D341Med (cell line): ENCODE measurements at places on chromosomes 2 and 18.

DNA sequence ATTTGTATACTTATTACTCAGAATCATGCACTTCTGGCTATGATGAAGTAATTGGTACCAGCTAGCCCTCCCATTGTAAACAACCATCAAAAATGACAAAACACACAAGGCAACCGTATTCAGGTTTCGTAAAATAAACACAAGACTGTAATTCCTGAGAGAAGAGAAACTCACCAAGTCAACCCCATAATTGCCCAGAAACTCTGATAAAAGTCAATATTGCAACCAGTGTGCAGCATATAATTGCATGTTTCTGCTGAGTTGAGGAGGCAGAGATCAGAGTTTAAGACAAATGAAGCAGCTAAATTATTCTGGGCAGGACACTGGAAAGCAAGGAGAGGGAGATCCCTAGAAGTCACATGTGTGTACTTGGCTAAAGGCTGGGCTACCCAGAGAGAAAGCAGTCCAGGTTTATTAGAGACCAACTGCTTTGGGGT is 90.3 kb downstream of the ROCK2 start:
- DNase-seq: no peak

DNA sequence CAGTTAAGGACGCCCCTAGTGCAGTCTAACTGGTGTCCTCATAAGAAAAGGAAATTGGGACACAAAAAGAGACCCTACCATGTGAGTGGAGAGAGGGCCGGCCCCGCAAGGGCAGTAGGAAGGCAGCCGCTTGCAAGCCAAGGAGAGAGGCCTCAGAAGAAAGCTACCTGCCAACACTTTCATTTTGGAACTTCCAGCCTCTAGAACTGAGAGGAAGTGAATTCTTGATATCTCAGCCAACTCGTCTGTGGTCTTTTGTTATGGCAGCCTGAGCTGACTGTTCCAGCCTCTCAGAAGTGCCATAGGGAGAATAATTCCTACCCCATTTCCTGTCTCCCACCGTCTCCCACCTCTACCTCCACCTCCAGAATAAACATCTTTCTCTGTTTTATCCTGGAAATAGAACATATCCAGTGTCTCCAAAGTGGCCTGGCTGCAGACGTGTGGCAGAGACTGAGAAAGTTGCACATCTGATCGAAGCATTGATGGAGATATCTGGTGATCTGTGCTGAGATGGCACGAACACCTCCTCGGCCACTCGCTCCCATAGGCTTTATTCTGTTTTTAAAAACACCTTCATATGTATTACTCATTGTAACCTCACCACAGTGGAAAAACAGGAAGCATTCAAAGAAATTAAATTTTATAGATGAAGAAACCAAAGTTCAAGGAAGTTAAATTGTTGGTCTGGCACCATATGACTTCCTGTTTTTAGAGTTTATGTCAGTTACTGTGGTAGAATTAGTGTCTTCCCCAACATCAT is 39.5 kb upstream of the MARCO start:
- DNase-seq: no peak

- DNase-seq: no peak
Measured at GRCh38 chr2:234399451-234400246, 97.2 kb downstream of the ARL4C start.

- DNase-seq: no peak
Measured at GRCh38 chr2:200743042-200743676, 68.6 kb upstream of the BZW1 start.

GRCh38 chr18:69651243-69651642 is 250.6 kb downstream of the DOK6 start:
- DNase-seq: no peak

GRCh38 chr18:55224086-55224625 is 264.9 kb upstream of the CCDC68 start:
- no peak for DNase-seq

GRCh38 chr18:14947482-14948162 is 199.7 kb downstream of the ANKRD30B start:
- DNase-seq: no peak

GRCh38 chr2:119224391-119225104 is 914 bp downstream of the STEAP3 start:
- no peak for DNase-seq

- no peak for DNase-seq
Measured at GRCh38 chr2:121998751-121999150, 243.3 kb downstream of the TSN start.

GRCh38 chr2:171289991-171290390 is 129.3 kb upstream of the TLK1 start:
- no peak for DNase-seq

DNA sequence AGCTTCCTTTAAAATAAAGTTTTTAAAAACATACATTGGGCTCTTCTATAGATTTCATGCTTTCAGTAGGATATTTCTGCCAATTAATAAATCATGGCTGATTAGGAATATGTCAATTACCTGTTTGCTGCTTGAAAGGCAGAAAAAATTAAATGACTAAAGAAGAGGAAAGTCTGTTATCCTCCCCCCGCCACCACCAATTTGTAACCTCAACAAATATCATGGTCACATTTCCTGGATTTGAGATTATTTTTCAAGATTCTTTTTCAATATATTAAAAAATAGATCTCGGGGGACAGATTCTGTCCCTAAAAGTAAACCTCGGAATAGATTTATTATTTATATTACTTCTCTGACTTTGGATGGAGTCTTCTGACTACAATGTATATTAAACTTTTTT is 125.9 kb downstream of the ARHGAP15 start:
- DNase-seq: no peak

GRCh38 chr2:121881038-121881437 is 125.6 kb downstream of the TSN start:
- no peak for DNase-seq
